Thymus (tissue), 14 donors: ENCODE measurements at places on chromosomes 7 and 10. TPM values are rescaled to one million over a fixed set of nuclear protein-coding genes. Genes with fewer than 3 reads are reported as not detected.

The NRP1 gene
- 15.4 TPM for polyA plus RNA-seq

The ABCA13 gene
- 0.91 TPM for polyA plus RNA-seq

DNA sequence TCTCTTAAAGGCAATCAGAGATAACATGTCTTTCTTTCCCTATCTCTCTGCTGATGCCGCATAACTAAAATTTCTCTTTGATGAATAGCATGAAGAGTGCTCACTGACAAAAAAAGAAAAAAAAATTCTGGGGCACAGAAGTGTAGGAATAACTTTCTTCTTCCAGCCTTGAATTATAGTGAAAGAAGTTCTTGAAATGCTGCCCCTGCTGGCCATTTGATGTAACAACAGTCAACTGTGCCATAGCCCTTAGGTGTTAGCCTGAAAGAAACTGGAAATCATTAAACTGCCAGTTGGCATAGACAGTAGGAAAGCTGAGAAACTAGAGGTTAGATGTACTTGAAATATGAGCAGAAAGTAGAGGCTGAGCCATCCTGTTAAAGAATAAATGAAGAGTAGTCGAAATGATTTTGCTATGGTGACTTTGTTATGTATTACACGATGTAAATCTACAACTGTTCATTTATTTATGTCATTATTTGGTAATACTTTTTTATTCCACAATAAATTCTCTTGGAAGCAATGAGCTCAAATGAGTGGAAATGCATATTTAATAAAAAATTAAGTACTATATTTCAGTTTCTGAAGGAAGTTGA lies 48.3 kb upstream of the FAM171A1 start:
- DNase-seq: no peak

GRCh38 chr10:124521429-124521871 lies 59.8 kb downstream of the LHPP start:
- DNase-seq: no peak

- no peak for DNase-seq
Measured at GRCh38 chr10:69899727-69900595, 98.3 kb downstream of the COL13A1 start.
